SHP77 treated with DMSO at 0.1 percent for 48 hours (cell line): ENCODE measurements at places on chromosomes 13 and 19.

DNA sequence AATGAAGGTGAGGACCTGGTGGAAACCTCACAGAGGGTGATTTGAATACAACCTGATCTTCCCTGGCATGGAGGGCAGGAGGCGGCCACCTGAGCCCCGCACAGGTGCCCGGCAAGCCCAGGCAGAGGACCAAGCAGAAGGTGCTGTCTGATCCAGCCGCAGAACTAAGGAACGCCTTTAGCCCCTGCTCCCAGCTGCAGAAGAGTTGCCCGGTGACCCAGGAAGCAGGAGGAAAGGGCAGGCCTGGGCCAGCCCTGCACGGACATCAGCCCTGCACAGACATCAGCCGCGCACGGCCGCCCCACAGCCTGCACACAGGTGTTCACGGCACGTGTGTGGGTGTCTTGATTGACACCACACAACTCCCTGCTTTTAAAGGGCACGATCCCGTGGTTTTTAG lies 43.1 kb downstream of the RASA3 start:
- DNase-seq: no peak

- no peak for DNase-seq
Observed at GRCh38 chr19:51147663-51148062, 5.6 kb downstream of the SIGLEC7 start.

DNA sequence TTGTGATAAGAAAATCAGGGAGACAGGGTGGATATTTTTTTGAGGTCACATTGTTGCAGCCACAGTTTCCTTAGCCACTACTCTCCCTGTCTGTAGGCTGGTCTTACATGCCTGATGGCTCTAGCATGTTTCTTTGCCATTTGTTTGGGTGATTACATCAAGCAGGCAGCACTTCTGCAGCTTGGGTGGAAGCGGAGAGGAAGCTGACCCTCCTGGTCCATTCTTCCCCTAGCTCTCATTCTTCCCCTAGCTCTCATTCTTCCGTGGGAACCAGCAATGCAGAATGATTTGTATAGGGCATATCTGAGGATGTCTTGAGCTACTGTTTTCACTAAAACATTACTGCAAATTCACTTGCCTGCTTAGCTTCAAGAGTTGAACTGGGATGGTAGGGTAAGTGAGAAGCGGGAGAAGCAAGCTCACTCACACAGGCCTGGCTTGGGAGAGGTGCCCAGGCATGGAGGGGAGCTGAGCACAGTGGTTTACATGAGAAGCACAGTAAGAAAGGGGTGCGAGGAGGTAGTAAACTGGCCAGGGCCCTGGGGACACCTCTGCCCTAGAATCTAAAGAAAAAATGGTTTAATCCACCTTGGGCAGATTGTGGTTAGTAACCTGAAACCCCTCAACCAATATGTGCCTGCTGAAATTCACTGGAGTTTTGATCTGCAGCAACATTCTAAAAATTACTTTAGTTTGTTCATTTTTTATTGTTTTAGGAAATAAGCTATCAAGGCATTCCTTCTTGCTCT lies 538.9 kb downstream of the RFC3 start:
- DNase-seq: no peak

GRCh38 chr19:7552781-7553180 lies 17.3 kb downstream of the PNPLA6 start:
- no peak for DNase-seq

DNA sequence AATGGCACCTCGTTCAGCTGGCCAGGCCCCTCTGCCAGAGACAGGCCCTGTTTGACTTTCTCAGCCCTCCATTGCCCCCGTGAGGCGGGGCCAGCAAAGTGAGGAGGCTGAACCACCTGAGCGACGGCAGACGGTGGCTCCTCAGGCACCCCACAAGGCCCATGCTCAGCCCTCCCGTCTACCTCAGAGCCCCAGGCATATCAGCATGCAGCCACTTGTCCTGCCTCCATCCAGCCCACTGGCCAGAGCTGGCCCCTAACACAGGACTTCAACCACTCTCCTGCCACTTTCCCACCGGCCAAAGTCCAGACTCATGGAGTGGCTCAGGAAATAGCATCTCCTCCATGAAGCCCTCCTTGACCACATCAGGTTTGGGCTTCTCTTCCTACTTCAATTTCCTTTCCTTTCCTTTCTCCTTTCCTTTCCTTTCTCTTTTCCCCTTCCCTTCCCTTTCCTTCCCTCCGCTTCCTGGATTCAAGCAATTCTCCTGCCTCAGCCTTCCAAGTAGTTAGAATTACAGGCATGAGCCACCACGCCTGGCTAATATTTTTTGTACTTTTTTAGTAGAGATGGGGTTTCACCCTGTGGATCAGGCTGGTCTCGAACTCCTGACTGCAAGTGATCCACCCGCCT lies 9.3 kb downstream of the SLC7A10 start:
- no peak for DNase-seq

DNA sequence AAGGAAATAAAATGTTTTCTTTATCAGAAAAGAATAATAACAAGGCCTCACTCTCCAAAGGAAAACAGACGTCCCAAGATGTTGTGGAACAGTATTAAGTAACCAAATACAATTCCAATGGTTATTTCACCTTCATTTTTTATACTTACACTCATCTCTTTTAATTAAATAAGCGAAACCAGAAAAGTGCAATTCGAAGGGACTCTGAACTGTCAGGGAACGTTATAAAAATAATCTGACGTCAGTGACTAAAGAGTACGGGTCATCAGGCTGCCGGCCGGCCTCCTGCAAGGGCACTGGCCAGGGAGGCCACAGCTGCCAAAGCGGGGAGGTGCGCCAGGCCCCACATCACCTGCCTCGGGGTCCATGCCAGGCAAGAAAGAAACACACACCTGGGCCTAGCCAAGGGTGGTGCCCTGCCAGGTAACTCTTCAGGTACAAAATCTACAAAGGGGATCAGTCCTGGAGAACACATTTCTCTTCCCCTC lies 61.2 kb downstream of the CDADC1 start:
- DNase-seq: peak; percentile 23

DNA sequence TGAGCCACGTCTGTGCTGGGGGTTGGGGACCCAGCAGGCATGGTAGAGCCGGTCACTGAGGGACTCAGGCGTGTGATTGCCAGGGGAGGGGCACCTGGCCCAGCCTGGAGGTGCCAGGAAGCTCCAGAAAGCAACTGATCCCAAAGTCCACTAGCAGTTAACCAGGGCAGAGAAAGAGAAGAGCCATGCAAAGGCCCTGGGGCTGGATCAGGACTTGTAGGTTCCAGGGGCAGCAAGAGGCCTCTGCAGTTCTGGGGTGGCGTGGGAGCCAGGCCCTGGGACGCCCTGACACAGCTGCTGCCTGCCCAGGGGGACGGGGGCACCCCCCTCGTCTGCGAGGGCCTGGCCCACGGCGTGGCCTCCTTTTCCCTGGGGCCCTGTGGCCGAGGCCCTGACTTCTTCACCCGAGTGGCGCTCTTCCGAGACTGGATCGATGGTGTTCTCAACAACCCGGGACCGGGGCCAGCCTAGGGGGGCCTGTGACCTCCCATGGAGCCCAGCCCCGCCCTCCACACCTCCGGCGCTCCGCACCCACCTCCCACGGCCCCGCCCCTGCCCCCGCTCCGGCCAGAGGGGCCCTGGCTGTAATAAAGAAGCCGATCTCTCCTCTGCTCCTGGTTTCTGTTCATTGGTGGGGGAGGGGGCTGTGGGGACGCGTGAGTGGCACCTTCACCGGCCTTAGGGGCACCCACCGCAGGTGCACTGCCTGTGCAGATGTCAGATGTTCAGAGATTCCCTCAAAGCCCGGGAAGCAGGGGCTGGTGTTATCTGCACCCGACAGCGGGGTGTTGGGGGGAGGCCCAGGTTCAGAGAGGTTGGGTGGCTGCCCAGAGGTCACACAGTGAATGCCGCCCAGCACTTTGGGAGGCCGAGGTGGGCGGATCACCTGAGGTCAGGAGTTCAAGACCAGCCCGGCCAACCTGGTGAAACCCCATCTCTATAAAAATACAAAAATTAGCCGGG lies 4.1 kb downstream of the AZU1 start:
- no peak for DNase-seq

DNA sequence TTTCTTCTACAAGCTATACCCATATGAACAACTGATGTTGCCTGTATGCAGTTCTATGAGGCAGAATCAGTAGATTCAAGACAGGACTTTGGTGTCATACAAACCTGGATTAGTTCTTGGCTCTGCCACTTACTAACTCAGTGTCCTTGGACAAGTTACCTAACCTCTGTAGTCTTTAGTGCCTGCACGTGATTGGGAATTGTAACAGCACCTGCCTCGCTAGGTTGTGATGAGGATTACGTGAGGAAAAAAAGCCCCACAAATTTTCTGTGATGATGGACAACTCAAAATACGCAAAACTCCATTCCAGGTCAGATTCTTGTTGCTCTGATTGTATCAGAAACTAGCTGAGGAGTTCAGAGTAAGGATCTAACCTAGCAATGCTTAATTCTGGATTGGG lies 89.3 kb downstream of the LRCH1 start:
- DNase-seq: no peak

DNA sequence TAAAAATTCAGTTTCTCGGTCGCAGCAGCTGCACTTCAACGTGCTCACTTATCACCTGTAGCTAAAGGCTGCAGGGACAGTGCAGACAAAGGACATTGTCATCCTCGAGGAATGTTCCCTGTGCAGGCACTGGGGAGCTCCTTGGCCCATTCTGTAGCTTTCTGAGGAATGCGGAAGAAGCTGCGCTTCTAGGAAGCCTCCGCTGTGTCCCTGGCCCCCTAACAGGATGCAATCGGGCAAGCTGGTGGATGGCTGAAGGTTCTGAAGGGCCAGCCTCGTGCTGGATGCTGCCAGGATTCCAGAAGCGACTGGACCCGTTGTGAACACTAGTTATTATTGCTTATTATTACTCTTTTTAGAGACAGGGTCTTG lies 8.1 kb downstream of the ANO8 start:
- no peak for DNase-seq

GRCh38 chr13:35630551-35631275 lies 154.2 kb upstream of the MAB21L1 start:
- no peak for DNase-seq

DNA sequence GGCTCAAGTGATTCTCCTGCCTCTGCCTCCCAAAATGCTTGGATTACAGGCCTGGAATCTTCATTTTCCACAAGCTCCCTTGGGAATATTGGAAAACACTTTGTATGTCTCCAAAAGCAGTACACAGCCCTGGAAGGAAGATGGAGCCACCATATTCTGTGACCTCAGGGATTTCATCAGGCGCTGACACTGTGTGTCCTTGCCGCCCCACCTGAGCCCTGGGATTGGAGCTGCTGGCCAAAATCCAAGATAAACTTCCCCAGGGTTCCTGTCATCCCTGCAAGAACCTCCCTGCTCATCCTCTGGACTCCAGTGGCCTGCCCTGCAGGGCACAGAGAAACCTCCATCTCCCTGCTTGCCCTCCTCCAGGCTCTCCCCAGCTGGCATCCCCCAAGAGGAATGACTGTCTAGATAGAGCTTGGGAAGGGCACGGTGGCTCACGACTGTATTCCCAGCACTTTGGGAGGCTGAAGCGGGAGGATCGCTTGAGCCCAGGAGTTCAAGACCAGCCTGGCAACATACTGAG lies 1.3 kb upstream of the GNG7 start:
- DNase-seq: no peak

- DNase-seq: no peak
Observed at GRCh38 chr13:110850840-110851239, 64.0 kb downstream of the ANKRD10 start.

GRCh38 chr19:33486407-33486806 lies 35.2 kb downstream of the PEPD start:
- no peak for DNase-seq

GRCh38 chr19:8615813-8616596 lies 5.5 kb upstream of the ADAMTS10 start:
- peak; percentile 25 for DNase-seq

GRCh38 chr19:30695171-30695875 lies 323.1 kb downstream of the ZNF536 start:
- DNase-seq: no peak

DNA sequence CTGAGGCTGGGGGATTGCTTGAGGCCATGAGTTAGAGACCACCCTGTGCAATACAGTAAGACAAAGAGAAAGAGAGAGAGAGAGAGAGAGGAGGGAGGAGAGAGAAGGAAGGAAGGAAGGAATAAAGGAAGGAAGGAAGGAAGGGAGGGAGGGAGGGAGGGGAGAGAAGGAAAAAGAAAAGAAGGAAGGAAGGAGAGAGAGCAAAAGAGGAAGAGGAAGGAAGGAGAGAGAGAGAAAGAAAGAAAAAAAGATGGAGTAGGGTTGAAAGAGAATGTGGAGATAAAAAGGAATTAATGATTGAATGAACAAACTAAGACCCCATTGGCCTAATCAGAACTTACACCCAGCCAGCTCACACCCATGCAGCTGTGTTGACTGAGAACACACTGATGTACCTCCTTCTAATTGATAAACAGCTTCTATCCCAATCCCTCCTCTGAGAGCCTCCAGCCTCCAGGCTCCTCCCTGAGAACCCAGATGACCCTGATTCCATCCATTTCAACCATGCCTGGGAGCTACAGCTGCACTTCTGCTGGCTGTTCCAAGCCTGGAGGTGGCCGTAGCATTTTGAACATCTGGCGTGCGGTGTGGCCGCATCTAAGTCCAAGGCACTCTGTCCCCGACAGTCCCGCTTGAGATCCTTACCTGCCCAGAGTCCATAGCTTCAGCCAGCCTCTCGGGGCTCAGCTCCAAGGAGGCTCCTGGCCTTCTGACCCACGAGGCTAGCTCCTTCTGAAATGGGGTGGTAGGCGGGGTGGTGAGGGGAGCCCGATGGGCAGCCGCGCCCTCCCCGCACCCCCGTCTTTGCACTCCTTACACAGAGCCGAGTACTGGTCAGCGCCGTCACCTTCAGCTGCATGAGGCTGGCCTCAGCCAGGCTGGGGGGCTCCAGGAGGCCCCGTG lies 1.1 kb downstream of the PRODH2 start:
- no peak for DNase-seq

GRCh38 chr19:49042177-49042576 lies 1.5 kb upstream of the CGB5 start:
- no peak for DNase-seq

DNA sequence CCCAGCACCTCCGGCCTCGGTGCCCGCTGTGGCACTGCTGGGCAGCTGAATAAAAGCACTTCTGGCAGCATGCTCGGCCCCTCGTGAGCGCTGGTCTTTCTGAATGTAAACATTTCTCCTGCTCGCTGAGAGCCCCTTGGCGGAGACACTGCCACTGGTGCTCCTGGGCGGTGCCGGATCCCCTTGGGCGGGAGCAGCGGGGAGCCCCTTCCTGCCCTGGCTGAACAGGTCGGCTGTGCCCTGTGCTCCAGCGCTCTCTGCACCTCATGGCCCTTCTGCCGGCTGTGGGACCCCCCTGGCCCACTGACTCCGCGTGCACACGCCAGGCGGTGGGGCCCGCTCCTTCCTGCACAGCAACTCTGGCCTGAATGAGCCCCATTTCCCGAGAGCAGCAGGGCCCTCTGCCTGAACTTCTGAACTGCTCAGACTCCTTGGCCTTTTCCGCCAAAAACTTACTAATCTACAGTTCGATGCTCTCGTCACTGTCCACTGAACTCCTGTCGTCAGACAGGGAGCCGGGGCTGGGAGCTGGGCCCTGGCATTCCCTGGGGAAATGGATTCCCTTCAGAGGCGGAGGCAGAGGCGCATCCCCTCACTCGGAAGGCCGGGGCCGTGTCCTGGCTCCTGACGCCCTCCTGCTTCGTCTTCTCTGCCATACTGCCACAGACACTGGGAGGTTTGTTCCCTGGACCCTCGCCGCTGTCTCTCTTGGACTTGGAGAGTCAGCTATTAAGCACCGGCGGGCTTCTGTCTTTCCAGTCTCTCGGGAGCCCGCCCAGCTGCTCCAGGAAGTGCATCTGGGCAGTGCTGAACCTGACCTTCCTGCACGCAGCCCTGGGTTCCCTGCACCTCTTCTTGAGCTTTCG lies 14.2 kb downstream of the RB1 start:
- no peak for DNase-seq

GRCh38 chr19:33661336-33661735 lies 39.6 kb downstream of the CHST8 start:
- DNase-seq: no peak

- DNase-seq: no peak
Observed at GRCh38 chr19:19535311-19536191, 2.5 kb upstream of the CILP2 start.
